ENCODE measurements at places on chromosomes 16 and 17.

GRCh38 chr17:81931557-81932332 lies 4.2 kb upstream of the MAFG start:
- no peak for DNase-seq

DNA sequence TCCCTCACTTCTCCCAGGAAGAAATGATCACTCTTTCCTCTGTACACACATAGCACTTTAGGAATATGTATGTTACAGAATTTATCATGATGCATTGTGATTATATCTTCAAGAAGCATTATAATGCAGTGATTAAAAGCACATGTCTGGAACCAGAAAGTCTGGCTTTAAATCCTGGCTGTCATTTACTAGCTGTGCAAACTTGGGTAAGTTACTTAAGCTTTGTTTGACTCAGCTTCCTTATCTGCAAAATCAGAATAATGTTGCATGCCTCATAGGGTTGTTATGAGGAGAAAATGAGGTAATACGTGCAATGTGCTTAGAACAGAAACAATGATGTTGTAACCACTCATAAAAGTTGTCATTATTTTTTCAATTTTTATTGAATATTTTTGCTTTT lies 156.3 kb upstream of the ZKSCAN2 start:
- DNase-seq = no peak

GRCh38 chr16:89096768-89097391 lies 3.2 kb downstream of the ACSF3 start:
- DNase-seq = no peak

DNA sequence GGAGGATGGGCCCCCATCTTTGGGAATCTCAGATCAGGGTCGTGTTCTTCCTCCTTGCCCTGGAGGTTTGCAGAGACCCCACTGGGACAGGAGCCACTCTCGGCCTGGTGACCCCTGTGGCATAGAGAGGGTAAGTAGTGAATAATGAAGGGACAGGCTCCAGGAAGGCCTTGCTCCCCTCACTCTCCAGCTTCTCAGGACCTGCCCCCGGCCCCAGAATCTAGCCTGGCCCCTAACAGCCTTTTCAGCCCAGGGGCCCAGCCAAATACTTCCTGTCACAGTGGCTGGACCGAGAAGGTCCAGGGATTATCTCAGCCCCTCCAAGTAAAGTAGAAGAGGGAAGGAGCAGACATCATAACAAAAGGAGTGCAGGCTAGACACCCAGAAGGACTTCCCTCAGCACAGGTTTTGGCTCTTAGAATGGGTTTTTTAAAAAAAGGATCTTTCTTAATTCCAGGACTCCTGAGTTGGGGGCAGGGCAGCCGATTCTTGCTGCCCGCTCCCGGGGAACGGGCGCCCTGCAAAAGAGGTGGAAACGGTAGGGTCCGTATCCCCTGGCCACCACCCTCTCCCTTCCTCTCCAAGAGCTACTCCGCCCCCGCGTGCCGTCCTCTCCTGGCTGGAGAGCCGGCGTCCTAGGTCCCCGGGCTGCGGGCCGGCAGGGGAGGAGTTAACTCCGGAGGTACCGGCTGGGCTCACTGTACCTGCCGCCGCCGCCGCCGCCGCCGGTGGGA lies 559 bp upstream of the NXPH3 start:
- no peak for DNase-seq

GRCh38 chr16:73010150-73010676 lies 37.7 kb downstream of the ZFHX3 start:
- DNase-seq = peak; percentile 52

DNA sequence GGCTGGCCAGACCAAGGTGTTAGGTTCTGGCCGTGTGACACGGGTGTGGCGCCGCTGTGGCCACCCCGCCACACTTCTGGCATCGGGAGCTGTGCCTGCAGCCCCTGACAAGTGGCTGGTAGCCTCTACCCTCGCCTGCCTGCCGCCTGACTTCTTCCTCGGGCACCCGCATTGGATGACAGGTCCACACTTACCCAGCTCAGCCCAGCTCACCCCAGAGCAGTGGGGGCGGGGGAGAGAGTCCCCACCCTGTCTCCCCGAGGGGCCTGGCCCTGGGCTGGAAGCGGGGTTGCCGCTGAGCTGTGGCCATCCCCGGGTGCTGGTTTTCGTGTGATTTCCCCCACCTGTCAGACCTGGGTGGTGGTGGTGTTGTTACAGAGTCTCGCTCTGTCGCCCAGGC lies 53.9 kb upstream of the ACSF3 start:
- no peak for DNase-seq

- DNase-seq = peak; percentile 88
These were observed 22.4 kb upstream of the EIF1 start for GRCh38 chr17:41666237-41666641.

DNA sequence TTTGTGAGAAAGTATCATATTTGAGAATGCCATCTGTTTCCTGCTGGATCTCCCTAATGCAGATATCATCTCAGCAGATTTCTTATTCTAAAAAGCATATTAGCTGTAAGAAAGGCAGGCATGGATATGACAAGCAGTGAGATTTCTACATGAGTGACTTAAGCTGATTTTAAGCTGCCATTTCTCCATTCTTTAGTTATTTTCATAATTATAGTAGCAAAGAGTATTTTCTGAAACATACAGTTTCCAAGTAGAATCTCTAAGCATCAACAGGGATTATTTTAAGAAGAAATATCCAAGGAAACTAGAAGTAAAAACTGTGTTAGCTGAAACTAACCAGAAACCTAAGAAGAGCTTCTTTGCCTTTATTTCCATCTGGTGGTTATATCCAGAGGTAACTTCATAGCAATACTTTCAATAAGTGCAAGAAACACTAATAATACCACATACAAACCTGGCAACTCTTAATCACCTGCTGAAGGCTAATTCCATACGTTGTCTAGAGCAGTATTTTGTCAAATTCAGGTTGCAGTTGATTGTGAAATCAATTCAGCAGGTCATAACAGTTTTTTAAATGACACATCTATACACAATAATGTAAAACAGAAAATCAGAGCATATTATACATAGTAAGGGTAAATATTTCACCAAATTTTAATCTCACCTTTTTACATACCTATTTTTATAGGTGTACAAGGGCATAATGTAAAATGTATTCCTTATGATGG lies 42.2 kb downstream of the CFDP1 start:
- DNase-seq = no peak

GRCh38 chr17:31609331-31609730 lies 217.9 kb downstream of the RAB11FIP4 start:
- DNase-seq = peak; percentile 84

Measured in DMS79 (cell line).